NCI-H226 (cell line): ENCODE measurements at places on chromosomes 12 and 14.

- no peak for DNase-seq
These were observed 11.2 kb downstream of the RHOF start for GRCh38 chr12:121781998-121782979.

- no peak for DNase-seq
These were observed 8.3 kb downstream of the ADGRD1 start for GRCh38 chr12:130961921-130962451.

GRCh38 chr14:46048127-46048526 is 603.5 kb downstream of the RPL10L start:
- DNase-seq: no peak

- DNase-seq: no peak
These were observed 321.6 kb downstream of the ZFP36L1 start for GRCh38 chr14:68471029-68471963.

- DNase-seq: no peak
These were observed 65.1 kb downstream of the DAAM1 start for GRCh38 chr14:59253527-59253926.

GRCh38 chr14:42174357-42174756 is 567.7 kb downstream of the LRFN5 start:
- no peak for DNase-seq
